Activated CD4-positive, alpha-beta T cell treated with anti-CD3 and anti-CD28 coated beads, Interleukin-2, amount 50 U/mL, for 48 hours (primary cell): ENCODE measurements at places on chromosomes 1 and 21.

DNA sequence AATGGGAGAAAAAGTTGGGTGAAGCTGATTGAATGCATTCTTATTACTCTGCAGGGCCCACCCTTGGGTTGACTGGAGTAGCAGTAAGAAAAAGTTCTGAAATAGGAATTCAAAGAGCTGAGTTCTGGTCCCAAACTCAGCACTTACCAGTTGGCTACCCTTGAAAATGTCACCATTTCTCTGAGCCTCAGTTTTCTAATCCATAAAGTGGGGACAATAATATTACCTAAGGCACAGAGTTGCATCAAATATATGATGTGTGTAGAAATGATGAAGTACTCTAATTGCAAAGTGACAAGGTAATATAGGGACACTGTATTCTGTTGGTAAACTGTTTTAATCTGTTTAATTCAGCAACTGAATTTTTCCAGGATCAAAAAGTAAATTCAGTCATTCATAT, 1.2 kb downstream of the LRRC52 start:
- no peak for DNase-seq

DNA sequence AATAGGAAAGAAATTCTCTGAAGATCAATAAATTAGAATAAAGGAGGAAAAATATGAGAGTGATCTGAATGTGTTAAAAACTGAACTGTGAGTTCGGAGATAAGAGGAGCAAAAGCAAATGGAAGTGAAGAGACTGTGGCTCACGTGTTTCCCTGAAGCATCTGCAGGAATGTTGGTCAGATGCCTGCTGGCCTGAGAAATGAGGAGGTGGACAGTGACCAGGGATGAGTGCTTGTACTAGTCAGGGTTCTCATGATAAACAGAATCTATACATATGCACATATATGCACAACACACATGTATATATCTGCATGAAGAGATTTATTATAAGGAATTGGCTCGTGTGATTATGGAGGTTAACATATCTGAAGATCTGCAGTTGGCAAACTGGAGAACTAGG, 103.4 kb upstream of the TIAM1 start:
- DNase-seq, result no peak

GRCh38 chr1:208722592-208722991, 478.4 kb upstream of the PLXNA2 start:
- no peak for DNase-seq

GRCh38 chr21:36852293-36852692, 114.2 kb downstream of the HLCS start:
- no peak for DNase-seq

DNA sequence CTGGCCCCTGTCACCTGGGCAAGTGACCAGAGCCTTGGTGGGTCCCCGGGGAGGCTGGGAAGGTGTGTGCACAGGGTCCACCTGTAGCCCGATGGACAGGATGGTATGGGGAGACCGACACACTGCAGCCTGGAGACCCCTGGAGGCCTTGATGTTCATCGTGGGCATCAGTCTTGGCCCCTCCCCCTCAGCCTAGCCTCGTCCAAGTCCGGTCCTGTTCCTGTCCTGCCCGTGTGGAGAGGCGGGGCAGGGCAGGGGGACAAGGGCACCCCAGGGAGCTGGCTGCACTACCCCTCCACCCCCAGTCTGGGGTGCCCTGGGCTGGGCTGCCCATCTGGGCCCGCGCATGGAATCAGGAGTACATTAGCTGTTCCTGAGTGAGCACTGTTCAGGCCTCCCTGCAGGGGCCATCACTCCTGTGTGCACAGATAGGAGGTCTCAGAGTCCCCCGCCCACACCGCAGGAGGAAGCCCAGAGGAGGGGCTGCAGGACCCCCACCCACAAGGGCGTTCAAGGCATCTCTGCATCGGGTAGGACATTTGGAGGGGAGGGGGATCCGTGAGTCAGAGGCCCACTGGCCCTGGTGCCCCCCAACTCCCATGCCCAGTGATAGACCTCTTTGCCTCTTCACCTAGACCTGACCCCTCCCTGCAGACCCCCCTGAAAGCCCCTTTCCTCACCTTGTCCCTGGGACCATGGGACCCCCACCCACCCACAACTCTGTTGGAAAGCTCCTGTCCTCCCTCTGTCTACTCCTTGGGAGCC, 63.2 kb downstream of the WNT9A start:
- no peak for DNase-seq

DNA sequence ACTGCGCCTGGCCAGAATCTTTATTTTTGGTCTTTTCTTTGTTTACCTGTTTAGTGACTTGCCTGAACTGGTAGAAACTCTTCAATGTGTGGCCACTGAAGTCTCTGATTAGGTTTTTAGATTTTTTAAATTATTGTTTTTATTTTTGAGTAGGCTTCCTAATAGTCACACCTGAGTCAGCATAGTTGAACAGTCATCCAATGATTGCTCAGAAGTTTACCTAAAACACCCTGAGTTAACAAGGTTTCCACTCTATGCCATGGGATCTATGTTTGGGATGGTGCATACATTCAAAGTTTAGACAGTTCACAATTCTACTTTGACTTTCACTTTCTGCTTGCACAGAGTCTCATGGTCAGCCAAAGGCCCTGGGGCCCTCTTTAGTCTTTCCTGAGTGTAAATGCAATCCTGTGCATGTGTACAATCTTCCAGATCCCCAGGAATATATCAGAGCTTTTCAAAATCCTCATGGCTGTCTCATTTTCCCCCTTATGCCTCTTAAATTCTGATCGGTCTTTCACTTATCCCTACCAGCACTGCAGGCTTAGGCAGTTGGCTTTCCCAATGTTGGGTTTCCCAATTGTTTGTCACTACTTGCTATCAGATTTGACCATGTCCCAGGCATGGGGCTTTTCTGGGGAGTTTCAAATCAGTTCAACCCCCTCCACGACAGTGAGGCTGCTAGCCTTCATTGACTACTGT, 114.4 kb upstream of the RAB3GAP2 start:
- no peak for DNase-seq

DNA sequence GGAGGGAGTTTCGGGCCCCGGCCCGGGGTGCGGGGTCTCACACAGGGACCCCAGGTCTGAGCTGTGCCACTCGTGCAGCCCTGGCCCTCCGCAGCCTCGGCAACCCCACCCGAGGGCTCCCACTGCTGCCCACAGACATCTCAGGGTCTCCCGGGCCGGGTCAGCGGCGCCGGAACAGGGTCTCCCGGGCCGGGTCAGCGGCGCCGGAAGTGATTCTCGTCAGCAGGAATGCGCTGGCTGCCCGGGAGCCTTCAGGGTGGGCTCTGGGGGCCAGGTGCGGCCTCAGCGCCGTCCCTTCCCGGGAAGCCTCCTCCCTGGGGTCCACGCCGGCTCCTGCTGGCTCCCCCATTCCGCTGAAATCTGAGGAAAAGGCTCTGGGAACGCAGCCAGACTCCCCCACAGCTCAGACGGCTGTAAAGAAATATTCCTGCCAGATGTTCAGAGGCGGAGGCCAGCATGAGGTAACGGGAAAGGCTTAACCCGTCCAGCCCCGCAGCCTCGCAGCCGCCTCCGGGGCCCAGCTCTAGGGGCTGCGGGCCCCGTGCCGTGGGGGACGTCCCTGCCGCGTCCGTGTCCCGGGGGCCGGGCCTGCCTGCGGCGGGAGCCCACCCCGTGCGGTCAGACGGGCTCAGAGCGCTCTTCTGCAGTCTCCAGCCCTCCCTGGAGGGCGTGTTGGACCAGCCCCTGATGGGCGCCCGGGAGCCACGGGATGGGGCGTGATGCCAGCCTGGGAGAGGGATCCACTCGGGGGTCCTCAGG, 8.7 kb upstream of the COL6A1 start:
- DNase-seq, result no peak

GRCh38 chr1:28902738-28903137, 11.6 kb upstream of the EPB41 start:
- no peak for DNase-seq

DNA sequence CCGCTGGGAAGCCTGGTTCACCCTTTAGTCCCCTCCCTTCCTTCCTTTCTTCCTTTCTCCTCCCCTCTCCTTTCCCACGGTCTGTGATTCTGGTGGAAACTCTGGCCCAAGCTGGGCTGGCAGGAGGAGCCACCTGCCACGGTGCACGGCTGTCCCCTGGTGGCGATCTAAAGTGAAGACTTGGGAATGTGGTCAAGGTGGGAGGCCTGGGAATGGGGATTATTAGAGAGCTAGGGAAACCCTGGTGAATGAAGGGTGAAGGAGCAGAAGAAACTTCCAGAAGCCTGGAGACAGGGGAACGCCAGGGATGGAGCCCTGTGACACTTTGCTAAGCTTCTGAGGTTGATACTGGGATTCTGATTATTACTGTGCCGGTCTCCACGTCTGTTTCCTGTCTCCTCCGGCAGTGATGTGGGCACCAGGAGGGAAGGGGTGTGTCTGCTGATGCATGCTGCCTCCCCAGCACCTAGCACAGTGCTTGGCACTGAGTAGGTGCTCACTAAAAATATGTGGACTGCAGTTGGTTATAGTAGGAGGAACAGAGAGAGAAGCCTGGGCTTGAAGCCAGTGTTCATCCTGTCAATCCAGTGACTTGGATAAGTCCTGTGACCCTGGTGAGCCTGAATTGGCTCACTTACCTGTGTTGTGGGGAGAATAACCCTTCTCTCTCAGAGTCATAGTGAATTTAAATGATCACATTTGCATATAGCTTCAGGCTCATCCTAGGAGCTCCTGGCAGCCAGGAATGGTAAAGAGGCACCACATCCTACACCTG, 71.2 kb upstream of the NBPF3 start:
- peak; percentile 67 for DNase-seq

- DNase-seq, result no peak
Observed at GRCh38 chr1:45365051-45365450, 24.8 kb upstream of the MUTYH start.

- DNase-seq, result no peak
Observed at GRCh38 chr1:31571340-31572295, 4.7 kb upstream of the TINAGL1 start.

DNA sequence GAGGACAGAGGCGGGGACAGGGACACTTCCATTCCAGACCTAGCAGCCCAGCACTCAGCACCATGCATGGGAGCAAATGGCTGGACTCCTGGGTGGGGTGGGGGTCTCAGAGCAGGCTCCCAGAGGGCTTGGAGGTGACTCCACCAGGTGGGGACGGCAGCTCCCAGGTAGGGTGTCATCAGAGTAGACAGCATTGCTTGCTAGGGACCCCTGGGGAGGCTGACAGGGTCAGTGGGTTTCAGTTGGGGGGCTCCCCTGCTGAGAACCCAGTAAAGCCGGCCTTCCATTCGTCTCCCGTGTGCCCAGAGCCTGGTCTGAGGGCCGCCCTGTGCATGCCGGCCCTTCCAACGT, 4.8 kb upstream of the GJC2 start:
- DNase-seq, result no peak

GRCh38 chr1:150841626-150842025, 33.6 kb upstream of the CTSK start:
- DNase-seq, result no peak

DNA sequence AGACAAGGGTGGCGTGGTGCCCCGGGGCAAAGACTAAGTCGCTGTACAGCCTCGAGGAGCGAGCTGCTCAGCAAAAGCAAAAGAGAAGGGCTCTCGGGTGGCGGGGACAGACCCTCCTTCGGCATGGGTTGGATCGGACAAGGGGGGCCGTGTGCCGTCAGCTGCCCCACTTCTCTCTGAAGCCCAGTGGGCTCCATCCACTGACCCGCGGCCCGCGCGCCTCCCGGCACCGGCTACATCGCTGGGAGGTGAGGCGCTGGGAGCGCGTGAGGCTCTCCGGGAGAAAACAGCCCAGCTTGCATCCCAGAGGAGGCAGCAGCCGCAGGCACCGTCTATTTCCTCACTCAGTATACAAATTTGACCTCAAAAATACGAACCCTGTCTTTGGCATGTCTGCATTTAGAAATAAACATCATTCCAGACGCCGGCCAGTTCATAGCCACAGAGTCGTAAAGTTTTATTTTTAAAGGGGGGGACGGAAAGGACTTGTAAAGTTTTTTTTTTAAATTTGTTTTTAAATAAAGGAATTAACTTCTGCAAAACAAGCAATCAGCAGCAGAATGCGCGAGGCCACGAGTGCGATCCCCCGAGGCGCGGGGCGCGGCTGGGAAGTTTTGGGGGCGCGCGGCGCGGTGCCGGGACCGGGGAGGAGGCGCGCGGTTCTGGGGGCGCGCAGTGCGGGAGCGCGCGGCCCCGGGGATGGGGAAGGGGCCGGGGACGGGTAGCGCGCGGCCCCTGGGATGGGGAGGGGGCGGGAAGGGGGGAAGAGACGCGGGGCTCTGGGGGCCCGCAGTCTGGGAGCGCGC, 689 bp upstream of the GPR137B start:
- peak; percentile 17 for DNase-seq

DNA sequence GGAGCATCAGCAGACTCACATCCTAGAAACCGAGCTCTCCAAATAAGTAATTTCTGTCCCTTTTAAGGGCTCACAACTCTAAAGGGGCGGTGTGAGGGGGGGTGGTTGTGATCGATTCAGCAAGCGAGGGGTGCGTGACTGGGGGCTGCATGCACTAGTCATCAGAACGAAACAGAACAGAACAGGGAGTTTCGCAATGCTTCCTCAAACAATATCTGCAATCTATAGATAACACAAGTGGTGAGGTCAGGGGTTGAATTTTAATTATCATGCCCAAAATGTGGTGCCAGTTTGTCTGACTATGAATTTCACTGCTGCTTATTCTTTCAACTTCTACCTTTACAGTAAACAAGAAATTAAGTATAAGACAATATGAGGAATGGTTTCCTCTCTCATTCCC, 1003.0 kb upstream of the NCAM2 start:
- no peak for DNase-seq

DNA sequence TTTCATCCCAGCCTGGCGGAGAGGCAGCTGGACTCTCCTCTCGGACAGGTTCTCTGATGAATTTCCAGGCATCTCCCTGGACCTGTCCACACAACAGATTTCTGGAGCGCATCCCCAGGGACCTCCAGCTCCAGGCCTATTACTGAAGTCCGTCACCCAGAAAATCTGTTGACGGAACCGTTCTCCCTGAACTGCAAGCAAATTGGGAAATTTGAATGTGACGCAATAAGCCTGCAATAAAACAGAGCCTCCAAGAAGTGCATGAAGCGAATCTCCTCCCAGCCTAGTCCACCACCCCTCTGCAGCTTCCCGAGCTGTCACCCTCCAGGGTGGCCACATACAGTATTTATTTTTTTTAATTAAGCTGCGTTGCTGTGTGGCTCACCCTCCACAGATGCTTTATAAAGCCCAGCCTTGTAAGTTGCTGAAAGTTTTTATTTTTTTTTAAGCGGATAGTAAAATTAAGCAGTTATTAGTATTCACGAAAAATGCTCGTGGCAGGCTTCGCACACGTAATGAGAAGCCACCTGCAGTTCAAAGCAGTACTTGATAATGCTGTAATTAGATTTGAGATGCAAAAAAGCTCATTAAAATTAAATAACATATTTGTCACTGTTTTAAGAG, 173.3 kb downstream of the CAMTA1 start:
- no peak for DNase-seq

GRCh38 chr21:37006486-37007291, at the start of gene RIPPLY3:
Gene RIPPLY3, plus strand, starts transcription at chr21:37006702. Its CDS starts 71 bp downstream, at chr21:37006773.
- DNase-seq, result peak; percentile 16

- no peak for DNase-seq
Observed at GRCh38 chr1:52474807-52475206, 70.4 kb downstream of the PRPF38A start.

- peak; percentile 50 for DNase-seq
Observed at GRCh38 chr1:172429331-172430127, 9.0 kb downstream of the C1orf105 start.

- DNase-seq, result no peak
Observed at GRCh38 chr1:110829955-110830553, 42.9 kb upstream of the CD53 start.

GRCh38 chr1:178745260-178745659, 20.2 kb downstream of the RALGPS2 start:
- no peak for DNase-seq

- no peak for DNase-seq
Observed at GRCh38 chr1:2479618-2480017, 3.5 kb downstream of the PLCH2 start.
